ENCODE measurements at places on chromosomes 5 and 9.

- no peak for DNase-seq
Measured at GRCh38 chr9:33159777-33160127, 7.4 kb downstream of the B4GALT1 start.

DNA sequence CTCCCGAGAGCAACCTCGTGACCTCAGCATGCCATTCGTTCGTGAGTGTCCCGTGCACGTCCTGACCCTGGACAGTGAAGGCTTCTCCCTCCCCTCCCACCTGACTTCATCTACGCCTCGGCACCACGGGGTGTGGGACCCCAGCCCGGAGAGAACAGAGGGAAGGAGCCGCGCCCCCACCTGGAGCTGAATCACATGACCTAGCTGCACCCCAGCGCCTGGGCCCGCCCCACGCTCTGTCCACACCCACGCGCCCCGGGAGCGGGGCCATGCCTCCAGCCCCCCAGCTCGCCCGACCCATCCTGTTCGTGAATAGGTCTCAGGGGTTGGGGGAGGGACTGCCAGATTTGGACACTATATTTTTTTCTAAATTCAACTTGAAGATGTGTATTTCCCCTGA, 38.3 kb upstream of the FCN2 start:
- DNase-seq: no peak

DNA sequence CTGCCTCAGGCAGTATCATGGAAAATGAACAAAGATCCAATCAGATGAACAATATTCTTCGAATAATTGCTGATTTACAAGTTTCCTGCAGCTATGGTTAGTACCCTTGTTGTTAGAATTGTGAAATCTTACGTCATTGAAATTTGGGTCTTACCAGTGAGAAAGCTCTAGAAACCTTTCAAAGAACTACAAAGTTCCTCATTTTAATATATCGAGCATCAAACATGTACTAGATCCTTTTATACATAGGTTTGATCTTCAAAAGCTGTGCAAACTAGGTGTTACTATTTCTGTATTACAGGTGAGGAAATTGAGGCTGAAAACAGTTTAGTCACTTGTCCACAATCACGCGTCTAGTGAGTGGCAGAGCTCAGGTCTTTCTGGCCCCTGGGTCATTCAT, 43.7 kb upstream of the ANGPTL2 start:
- no peak for DNase-seq

GRCh38 chr9:123011878-123012528, 21.5 kb upstream of the GPR21 start:
- no peak for DNase-seq

GRCh38 chr5:137370096-137371071, 128.7 kb downstream of the SPOCK1 start:
- DNase-seq: no peak

GRCh38 chr9:116144555-116144954, 9.0 kb upstream of the PAPPA start:
- DNase-seq: no peak

DNA sequence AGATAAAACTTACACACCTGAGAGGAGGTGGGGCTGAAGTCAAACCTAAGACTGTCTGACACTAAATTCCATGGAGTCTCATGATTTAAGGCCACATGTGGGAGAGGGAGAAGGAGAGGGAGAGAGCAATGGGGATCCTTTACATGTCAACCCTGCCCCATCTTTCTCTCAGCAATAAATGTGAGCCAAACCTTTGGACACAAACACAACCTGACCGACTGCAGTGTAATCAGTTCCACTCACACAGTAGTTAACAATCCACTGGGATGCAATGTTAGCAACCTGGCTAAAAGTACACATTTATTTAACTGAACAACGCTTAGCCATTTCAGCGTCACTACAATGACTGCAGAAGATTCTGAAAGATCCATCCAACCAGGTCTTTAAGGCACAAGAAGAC, 273.0 kb downstream of the GLIS3 start:
- no peak for DNase-seq

DNA sequence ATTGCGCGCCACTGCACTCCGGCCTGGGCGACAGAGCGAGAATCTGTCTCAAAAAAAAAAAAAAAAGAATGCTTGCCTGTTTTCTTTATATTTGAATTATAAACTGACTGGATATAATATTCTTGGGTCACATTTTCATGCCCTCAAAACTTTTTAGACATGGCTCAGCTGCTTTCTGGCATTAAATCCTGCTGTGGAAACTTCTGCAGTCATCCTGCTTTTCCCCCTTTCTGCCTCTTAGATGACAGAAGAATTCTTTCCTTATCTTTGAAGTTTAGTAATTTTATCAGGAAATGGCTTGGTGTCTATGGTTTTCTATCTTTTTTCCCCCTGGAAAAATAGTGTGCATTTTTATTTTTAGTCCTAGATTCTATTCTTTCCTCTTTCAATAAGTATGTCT, 234.5 kb downstream of the AOPEP start:
- no peak for DNase-seq

GRCh38 chr5:74289691-74290090, 350.8 kb downstream of the ENC1 start:
- no peak for DNase-seq

GRCh38 chr5:91211997-91212713, 171.0 kb downstream of the ARRDC3 start:
- DNase-seq: no peak

DNA sequence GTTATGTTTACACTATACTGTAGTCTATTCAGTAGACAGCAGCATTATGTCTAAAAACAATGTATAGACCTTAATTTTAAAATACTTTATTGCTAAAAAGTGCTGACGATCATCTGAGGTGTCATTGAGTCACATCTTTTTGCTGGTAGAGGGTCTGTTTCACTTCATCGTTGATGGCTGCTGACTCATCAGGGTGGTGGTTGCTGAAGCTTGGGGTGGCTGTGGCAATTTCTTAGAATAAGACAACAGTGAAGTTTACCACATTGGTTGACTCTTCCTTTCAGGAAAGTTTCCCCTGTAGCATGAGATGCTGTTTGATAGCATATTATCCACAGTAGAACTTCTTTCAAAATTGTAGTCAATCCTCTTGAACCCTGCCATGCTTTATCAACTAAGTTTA, 150.3 kb downstream of the FBXL7 start:
- no peak for DNase-seq

DNA sequence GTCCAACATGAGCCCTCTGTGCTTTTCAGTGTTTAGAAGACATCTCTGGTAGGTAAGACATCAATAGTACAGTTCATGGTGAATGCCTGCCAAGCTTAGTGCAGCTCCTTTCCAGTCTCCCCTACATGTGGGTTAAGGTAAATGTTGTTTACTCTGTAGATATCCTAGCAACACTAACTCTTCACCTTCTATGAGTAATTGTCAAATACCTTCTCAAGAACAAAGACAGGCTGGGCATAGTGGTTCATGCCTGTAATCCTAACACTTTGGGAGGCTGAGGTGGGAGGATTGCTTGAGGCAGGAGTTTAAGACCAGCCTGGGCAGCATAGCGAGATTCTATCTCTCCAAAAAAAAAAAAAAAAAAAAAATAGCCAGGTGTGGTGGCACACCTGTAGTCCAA, 18.7 kb upstream of the RASGRF2 start:
- no peak for DNase-seq

- DNase-seq: no peak
Measured at GRCh38 chr5:56409331-56410190, 176.4 kb upstream of the ANKRD55 start.

DNA sequence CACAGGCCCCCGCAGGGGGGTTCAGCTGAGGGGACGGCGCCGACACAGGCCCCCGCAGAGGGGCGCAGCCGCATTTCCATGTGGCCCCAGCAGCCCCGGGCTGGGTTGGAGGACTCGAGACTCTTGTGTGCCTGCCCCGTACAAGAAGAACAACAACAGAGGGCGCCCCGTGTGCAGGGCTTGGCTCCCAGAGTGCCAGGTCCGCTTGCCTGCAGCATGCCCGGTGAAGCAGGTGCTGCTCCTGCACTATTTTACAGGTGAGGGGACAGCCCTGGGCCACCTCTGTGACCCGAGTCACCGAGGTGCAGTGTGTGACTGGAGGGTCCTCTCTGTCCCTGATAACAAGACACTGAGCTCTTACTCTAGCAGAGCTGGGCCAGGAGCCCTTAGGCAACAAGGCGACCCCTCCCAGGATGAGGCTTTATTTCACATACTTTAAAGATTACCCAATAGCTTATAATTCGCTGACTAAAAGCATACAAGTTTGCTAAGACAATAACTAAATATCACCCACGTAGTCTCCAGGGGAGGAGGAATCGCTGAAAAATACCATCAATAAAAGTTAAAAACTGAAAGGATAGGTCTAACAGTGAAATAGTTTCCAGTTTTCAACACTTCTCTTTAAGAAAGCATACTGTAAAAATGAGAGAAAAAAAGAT, 41.7 kb upstream of the SLC9A3 start:
- no peak for DNase-seq

- DNase-seq: no peak
Measured at GRCh38 chr9:13485068-13485596, 205.6 kb upstream of the MPDZ start.

GRCh38 chr5:89595056-89595455, 712.1 kb upstream of the MEF2C start:
- no peak for DNase-seq

- DNase-seq: no peak
Measured at GRCh38 chr9:22028394-22028793, 19.3 kb upstream of the CDKN2B start.

DNA sequence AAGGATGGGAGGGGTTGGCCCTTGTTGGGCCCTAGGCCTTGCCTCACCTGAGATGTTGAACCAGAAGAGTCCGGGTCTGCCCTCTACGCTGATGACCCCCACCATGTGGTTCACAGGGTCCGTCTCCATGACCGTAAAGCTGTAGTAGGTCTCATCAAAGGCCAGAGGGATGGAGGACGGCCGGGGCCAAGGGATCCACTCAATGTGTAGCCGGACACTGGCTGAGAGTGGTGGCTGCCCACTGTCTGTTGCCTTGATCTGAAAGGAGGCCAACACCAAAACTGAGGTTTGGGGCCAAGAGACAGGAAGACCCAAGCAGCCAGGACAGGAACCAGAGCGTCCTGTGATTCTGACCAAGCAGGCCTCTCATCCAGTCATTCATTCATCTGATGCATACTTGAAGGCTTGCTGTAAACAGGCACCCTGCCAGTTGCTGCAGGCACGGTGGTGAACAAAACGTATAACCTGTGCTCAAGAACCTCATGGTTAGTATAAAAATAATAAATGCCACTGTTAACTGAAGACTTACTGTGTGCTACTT, 37.9 kb downstream of the FAT2 start:
- DNase-seq: no peak

- no peak for DNase-seq
Measured at GRCh38 chr5:181060924-181061323, 20.9 kb downstream of the BTNL9 start.

- DNase-seq: no peak
Measured at GRCh38 chr5:175873088-175873454, 1.7 kb downstream of the CPLX2 start.

- no peak for DNase-seq
Measured at GRCh38 chr5:43242196-43242595, 50.2 kb downstream of the NIM1K start.

DNA sequence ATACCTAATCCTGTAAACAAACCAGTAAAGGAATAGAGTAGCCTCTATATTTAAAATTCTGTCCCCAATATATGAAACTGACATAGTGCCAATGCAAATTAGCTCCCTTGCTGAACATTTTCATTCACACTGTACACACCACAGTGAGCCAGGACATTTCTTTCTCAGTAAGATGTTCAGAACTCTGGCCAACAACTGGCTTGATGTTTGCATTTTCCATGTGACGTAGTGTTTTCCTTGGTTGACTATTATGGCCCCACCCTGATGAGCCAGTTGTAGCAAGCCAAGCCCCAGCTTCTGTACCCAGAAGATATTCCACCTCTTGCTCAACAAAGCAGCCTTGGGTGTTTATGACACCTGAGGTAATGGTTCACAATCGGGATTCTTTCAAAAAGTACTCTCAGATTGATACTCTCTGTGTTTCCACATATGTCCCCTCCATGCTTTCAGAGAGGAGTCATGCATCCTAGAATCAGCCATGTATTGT, 17.7 kb upstream of the ANXA1 start:
- no peak for DNase-seq

DNA sequence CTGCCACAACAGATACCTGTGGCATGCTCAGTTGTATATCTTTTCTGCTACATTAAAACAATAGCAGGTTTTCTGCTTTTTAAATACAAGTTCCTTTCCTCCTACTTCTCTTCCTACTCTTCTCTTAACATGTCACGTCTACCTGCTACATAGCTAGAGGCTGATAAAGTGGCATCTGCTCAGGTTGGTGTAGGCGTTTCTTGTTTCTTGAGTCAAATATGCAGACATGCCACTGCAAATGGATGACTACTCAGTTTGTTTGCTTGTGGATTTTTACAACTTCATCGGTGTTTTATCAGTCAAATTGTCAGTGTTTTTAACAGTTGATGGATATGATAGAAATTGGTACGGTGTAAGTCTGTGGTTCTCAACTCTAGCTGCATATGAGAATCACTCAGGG, 525.7 kb downstream of the TLE4 start:
- no peak for DNase-seq

DNA sequence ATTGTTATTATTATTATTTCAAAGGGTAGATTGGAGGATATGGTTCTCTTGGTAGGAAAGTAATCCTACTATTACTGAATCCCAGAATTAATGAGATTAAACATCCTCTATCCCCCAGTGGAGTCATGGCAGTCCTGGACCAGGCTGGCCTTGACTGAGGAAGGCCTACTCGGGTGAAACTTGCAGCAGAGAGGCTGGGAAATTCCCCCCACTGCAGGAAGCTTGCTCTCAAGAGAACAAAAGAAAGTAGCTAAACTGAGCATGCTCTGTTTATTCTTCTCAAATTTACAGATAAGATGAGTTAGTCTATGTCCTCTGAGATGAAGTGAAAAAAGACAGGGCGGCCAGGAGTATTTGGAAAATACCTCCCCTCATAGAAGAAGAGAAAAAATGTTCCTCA, 233.9 kb upstream of the RPS23 start:
- DNase-seq: no peak

GRCh38 chr5:122073864-122074263, 4.2 kb downstream of the LOX start:
- no peak for DNase-seq

GRCh38 chr5:180331647-180331950, 21.5 kb downstream of the GFPT2 start:
- no peak for DNase-seq

GRCh38 chr9:129160712-129161533, 17.1 kb downstream of the IER5L start:
- no peak for DNase-seq

DNA sequence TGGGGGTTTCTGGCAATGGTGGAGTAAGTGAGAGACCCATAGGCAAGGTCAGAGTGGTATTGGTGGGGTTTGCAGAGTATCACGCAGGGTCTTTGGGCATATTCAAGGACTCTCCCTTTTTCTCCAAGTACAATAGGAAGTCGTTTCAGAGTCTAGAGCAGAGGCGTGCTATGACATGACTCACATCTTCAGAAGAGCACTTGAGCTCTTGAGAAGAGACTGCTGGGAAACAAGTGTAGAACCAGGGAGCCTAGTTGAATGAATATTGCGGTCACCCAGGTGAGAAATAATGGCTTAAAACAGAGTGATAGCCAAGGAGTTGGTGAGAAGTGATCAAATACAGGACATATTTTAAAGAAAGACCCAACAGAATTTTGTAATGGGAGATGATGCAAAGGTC, 813.4 kb downstream of the TLE1 start:
- no peak for DNase-seq

All from stimulated activated CD8-positive, alpha-beta memory T cell treated with anti-CD3 and anti-CD28 coated beads, Interleukin-4, amount 100 ng/mL, for 1 hour (primary cell).